ENCODE measurements at places on chromosomes 5 and 9.
A peak's percentile ranks its signal among the peaks of the same experiment; 100 is the strongest.

DNA sequence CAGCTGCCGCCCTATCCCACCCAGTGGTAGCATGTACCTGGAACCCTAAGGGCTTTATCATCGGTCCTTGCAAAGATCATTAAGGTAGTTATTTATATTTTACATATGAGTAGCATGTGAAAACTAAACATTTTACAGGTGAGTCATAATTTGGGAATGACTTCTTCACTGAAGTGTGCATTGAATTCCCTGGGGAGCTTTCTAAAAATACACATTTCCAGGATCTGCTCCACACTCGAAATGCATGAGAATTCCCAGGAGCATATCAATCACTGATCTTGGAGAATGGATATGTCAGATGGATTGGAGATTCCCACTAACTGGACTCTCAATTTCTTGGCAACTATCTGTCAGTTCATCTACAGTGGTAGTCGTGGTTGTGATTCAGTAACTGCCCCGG, 717.5 kb downstream of the IRX1 start:
- DNase-seq = no peak

- no peak for DNase-seq
Measured at GRCh38 chr9:130661451-130662098, 2.8 kb upstream of the PRDM12 start.

- DNase-seq = peak; percentile 80
Measured at GRCh38 chr9:77063645-77064285, 44.3 kb downstream of the FOXB2 start.

DNA sequence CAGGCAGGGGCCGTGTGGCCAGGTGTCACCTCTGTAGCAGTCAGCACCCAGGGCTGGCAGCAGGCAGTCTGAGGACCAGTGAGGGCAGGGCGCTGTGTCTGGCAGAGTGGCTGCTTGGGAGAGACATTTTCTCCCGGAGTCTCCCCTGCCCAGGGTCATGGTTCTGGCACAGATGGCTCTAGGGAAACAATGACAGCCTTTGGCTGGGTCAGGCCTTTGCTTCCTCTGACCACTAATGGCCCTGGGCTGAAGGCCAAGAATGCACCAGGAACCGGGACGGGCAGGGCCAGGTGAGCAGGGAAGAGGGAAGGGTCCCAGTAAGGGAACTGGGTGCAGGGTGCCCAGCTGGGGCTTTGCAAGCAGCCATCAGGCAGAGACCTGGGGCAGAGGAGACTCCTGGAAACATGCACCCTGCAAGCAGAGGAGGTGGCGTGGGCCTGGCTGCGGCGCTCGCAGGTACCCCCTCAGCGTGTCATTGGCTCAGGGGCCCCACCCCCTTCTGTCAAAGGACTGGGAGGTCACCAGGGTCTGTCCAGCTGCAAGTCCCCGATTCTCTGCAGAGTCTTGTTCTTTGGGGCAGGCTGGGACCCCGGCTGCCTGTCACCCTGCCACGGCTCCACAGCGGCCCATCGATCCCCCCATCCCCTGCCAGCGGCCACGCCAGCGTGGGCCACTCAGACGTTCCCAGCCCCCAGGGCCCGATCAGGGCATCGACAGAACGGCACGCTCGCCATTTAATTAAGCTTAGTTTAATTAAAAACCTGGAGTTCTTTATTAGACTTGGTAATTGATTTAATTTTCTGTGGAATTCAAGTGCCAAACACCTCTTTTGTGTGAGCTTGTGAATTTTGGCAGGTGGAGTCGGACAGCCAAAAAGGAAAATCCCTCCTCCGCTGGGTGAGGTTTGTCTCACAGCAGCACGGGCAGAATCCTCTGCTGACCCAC, 18.9 kb upstream of the TMEM250 start:
- no peak for DNase-seq

DNA sequence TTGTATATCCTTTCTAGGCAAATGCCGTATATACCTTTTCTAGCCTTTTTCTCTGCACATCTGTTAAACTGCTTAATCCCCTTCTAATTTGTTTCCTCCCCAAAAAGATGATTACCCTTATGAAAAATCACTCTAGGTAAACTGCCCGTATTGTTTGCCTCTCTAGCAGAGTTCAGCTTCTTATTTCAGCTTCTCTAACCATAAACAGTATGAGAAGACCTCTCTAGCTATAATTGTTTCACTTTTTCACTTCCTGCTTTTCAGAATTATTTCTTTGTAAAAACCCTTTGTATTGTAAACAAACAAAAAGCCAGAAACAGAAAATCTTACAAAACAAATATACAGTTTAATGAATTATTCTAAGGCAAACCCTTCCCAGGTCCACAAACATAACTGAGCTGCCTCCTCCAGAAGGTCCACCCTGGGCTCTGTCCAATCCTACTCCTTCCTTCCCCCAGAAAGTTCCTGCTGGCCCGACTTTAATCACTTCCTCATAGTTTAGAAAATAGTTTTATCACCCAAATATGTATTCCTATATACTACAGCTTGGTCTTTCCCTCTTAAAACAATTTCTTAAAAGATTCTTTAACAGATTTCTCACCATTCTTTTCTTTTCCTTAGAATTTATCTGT, 158.1 kb downstream of the FGF1 start:
- DNase-seq = no peak

DNA sequence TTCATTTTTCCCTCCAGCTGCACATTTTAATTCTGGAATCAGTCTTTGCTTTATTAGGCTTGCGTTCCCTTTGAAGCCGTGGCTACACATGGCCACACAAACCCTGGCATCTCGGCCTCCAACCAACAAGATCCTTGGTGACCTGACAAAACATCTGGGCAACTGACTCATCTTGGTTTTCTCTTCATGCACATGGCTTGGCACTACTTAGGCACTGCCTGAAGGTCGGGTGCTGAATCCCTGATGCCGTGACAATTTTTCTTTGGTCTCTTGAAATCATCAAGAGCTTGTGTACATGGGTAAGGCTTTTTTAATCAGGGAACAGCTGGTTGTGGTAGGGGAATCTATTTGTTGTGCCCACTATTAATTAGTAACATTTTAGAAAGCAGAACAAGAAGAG, 16.0 kb upstream of the PAPPA start:
- DNase-seq = no peak

- no peak for DNase-seq
Measured at GRCh38 chr9:96501633-96502538, 51.9 kb downstream of the HABP4 start.

DNA sequence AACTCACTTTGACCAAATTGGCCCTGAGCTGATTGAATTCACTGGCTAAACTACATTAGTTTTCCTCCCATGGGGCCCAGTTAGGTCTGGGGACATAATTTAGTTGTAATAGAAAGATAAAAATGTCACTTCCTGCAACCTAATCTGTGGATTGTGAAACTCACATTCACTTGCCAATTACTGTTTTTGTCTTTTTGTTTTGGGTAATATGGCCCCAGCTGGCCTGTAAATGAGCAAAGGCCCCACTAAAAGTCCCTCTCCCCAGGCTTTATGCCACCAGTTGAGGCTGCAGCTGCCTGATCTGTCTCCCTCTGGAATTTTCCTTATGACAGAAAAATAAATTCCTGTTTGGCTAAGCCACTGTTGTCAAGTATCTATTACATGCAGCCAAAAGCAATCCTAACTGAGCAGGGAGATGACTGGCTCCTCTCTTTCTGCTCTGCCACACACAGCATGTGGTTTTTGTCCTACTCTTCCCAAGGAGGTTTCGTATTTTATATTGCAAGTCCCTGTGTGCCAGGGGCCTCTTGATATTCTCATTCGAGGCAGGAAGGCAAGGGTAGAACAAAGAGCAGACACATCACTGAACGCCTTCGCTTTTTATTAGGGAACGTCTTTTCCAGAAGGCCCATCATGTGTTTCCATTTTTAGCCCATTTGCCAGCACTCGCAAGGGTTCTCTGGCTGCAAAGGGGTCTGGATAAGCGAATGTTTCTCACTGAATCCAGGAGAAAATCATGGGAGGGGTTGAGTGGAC, 24.1 kb upstream of the SLC25A48 start:
- DNase-seq = no peak

DNA sequence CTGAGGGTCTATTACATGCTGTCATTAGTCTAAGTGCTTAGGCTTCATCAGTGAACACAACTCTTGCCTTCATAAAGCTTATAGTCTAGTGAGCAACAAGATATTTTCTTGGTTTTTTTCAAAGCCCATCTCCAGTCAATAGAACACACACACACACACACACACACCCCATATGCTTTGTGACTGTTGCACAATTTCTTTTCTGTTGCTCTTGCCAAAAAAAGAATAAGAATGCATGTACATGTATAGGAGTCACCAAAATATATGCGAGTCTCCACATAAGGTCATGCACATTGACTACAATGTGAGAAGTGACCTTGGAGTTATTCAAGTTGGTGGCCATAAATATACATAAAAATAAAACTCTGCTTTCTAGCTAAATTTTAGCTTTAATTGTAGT, 351.5 kb upstream of the TLE4 start:
- DNase-seq = peak; percentile 48

- DNase-seq = no peak
Measured at GRCh38 chr5:180050121-180050940, 21.2 kb downstream of the RNF130 start.

DNA sequence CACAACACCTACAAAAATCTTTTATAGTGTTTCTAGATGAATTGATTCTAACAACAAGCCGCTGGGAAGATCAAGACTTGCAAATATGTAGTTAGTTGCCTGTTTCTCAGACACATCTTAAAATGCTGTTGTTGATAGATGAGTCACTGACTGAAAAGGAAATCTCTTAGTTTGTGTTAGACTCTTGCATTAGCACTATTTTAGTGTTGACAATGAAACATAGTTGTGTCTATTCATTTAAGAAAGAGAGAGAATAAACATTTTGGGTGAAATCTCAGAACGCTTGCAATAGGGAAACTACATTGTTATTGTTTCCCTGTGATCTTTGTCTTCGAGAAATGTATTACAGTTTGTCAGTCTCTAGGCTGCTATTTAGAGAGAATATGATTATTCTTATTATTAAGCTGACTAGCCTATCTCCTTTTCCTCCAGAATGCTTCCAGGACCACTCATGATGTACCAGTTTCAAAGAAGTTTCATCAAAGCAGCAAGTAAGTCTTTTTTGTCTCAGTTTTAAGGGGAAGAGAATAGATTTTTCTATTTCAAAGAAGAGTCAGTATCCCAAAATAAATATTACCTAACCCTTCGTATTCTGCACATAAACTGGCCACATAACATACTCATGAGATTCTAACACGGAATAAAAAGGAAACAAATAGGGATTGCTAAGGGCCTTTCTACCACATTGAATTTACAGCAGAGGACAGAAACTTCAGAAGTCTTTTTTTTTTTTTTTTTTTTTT, 285.6 kb downstream of the ARHGAP26 start:
- peak; percentile 34 for DNase-seq

DNA sequence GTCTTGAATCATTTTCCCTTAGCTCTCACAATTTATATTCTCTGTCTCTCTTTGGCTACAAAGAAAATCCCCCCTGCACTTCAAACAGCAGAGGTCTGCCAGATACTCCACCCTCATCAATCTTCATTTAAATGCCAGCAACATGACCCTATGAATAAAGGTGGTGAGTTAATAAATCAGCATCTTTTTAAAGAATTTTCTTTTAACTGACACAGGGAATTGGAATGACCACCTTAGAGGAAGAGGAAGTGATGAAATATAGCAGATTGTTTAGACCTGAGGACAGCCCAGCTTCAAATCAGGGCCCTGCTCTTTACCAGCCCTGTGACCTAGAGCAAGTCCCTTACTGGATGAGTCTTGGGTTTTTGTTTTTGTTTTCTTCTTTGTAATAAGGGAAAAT, 223.1 kb upstream of the PAPPA start:
- DNase-seq = peak; percentile 14

- DNase-seq = peak; percentile 20
Measured at GRCh38 chr5:131265311-131265803, 1.5 kb downstream of the CDC42SE2 start.

DNA sequence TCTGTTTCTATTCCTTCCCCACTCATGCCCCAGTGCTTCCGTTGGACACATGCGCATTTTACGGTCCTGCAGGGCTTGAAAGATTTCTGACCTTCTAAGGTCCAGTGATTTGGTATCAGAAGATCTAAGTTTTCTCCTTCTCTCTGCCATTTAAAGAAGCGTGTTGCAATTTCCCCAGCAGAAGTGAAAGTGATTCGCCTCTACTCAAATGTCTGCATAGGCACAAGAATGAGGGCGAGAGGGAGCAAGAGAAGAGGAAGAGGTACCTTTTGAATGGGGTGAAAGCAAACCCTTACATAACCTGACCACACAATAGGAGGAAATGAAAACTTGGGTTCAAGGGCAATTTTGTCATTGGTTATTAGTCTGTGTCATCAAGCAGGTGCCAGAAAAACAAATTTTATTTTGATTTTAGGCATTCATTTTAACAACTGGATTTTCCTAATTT, 31.7 kb upstream of the NR3C1 start:
- peak; percentile 38 for DNase-seq

DNA sequence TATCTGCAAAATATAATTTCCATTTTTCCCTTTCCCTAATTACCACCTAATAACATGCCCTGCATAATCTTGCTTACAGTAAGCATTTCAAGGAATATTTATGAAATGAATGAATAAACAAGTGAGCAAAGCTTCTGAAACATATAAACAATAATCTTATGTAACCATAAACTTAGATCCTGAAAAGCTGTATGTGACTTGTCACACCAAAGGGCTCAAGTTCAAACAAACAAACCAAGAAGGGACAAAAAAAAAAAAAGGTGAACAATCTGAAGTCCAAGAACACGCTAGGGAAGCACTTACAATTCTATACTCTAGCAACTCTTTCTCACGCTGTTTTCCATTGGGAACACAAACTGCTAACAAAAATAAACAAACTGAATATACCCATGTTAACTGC, 36.3 kb downstream of the PLPP1 start:
- DNase-seq = no peak

DNA sequence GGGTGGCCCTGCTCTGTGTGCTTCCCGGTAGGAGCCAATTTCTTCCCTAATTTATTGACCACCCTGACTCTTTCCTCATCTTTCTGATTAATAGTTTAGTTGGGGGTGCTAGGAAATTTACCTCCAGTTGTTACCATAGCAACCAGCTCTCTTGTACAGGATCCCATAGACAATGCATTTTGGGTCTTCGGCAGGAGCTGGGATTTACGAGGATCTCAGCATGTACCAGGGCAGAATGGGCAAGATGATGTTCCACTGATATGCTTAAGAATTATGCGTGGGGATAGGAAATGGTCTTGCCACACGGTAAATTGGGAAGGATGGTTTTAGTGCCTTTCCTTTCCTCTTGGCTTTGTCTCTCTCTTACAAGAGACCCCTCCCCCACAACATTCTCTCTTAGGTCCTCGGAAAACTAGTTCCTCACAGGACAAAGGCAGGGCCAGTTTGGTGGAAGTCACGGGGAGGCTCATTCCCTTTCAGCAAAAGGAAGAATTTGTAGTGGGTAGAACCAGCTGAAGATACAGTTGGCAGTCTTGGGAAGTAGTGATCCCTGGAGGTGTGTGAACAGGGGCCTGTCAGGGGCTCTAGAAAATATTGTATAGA, 133.4 kb upstream of the SHB start:
- DNase-seq = no peak

All from cardiac fibroblast (primary cell).